ENCODE measurements at places on chromosomes 6 and 20.
A peak's percentile ranks its signal among the peaks of the same experiment; 100 is the strongest.

GRCh38 chr20:45251884-45252560, 2.3 kb downstream of the SLPI start:
- no peak for DNase-seq

DNA sequence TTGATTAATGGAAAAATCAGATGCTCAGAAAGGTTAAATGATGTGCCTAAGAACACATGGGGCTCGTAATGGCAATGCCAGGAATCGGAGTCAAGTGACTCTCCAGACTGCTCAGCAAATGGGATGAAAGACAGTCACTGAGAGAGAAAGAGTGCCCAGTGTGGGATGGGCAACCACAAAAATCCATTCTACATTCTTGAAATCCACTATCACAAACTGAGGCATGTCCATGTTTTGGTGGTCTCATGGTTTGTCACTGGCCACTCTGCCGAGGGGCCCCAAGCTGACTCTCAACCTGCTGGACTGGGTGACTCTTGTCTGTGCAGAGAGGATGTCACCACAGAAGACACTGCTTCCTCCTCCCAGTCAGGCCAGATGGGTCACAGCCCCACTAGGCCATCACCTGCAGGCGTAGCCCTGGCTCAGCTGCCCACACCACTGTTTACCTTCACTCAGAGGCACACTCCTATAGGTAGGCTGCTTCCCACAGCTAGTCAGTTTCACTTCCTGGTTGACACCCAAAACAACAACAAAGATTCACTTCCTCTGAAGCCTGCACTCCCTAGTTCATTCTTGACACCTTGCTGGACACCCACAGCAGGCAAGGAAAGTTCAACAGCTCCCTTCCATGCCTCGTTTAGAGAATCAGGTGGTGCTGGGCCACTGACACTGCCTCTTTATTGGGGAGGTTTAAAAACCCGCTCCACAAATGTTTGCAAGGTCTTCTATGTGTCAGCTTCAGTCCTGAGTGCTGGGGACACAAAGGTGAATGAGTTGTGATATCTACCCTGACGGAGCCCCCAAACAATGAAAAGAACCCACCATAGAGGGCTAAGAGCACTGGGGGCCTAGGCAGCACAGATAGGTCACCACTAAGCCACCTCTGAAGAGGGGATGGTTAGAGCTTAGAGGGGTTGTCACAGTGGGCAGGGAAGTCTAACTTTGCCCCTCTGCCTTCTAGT, 21.7 kb downstream of the MAP1LC3A start:
- DNase-seq = no peak

DNA sequence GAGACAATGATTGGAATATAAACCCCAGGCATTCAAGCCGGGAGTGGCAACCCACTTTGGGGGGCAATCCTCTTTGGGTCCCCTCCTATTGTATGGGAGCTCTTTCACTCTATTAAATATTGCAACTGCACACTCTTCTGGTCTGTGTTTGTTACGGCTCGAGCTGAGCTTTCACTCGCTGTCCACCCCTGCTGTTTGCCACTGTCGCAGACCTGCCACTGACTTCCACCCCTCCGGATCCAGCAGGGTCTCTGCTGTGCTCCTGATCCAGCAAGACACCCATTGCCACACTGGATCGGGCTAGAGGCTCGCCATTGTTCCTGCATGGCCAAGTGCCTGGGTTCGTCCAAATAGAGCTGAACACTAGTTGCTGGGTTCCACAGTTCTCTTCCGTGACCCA, 222.8 kb upstream of the MANEA start:
- no peak for DNase-seq

- DNase-seq = no peak
Measured at GRCh38 chr6:169424149-169424804, 170.6 kb upstream of the THBS2 start.

DNA sequence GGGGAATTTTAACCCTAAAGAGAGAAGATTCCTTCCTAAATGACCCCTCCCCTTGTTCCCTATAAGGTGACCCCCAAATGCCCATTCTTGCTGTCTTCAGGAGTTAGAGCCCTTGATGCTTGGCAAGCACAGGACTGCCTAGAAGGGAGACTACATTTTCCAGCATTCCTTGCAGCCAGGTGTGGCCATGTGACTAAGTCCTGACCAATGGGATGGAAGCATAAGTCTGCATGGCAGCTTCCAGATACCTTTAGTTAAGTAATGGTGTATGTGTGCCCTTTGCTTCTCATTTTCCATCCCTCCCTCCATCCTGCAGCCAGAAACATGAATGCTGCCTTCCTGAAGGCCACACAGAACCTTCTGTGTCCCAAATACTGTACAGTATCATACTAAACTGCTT, 5.5 kb downstream of the BFSP1 start:
- peak; percentile 73 for DNase-seq

DNA sequence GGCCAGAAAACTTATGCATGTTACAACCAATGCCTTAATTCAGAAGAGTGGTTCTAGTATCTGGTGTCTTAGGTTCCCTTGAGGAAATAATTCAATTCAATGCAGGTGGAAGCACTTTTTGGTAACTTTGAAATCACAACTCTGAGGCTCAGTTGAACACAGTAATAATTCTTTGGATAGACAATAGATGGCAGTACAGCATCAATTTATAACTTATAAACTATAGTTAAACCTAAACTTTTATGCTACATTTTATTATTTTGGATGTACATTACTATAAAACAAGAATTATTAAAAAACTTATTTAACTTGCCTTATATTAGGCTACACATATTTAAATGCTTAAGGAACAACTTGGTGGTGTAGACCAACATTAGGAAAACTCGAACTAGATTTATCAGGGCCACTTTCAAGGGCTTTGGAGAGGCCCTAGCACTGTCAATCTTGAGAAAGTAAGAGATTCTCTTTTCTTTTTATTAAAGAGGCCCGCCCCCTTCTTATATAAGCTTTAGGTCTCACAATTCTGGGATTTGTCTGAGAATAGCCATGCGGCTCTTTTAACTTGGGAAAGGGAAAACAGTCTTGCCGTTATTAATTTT, 85.9 kb downstream of the CRYBG1 start:
- DNase-seq = peak; percentile 74

DNA sequence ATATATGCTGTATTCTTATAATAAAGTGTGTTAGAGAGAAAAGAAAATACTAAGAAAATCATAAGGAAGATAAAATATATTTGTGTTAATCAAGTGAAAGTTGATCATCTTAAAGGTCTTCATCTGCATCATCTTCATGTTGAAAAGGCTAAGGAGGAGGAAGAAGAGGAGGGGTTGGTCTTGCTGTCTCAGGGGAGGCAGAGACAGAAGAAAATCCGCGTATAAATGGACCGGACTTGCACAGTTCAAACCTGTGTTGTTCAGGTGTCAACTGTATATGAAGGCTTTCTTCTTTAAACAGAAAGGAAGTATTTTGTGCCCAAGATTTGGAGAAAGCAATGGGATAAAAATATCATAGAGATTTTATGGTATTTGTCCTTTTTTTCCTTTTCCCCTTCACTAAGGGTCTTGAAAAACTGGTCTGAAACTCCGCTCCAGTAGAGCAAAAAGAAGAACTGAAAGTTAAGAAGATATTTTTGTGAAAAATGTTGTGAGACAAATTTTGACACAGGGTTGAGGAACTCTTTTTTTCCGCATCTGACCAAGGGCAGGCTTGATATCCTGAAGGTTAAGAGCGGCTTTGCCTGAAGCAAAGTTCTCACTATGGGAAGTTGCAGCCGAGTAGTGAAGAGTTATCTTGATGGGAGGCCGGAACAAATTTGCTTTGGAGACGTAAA, 350.7 kb downstream of the LAMA2 start:
- no peak for DNase-seq

DNA sequence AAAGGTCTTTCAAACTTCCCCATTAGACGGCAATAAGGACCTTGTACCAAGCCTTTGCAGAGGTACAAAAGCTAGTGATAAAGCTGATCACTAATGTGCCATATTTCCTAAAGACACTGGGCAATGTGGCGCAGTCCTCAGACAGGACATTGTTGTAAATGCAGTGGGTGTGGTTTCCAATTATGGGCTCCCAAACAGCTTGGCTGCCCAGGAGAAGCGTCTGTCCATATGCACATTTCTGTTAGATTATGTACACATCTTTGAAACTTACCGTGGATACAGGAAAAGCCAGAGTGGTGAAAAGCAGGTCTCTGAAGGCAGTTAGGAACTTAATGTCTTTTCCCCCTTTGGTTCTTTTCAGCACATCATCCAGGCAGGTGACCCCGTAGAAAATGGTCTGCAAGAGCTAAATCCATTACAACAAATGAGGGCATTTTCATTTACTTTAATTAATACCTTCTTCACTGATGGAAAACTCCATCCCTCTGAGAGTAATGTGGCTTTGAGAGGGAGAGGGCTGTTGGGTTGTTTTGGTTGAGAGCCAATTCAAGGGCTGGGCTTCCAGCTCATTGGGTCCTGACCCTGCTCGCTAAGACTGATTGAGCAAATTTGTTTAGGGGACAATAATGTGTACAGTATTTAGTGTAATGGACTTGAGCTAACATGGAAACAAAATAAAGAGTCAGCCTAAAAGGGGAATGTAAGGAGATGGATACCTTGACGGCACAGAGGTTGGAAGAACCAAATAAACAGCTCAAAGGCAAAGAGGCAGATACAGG, 10.4 kb downstream of the ADTRP start:
- DNase-seq = no peak

DNA sequence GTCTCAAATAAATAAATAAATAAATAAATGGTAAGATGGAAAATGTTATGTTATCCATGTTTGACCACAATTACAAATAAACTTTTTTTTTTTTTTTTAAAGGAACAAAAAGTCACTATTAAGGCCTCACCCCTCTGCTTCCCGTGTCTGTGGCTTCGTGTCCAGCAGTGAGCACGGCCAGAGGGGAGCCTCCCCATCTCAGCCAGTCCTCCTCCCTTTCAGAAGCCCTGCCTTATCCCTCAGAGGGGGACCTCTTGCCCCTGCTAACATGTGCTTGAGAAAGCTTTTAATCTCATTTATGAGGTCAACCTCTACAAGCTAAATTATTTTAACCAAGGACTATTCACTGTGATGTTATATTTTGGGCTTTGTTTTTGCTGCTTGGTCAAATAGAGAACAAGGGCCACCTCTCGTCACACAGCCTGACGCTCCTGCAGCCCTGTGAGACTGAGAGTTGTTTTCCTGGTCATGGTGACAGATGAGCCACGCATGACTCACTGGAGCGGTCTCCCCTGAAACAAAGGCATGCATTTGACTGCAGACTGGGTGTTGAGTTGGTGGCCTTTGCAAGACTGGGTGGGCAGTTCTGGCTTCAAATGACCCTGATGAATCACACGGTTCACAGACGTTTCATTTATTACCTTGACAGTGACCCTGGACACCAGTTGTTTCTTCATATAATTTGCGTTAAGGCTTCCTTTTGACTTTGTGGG, 131.8 kb downstream of the TIAM2 start:
- no peak for DNase-seq

- DNase-seq = no peak
Measured at GRCh38 chr6:169558378-169558773, 143.5 kb downstream of the WDR27 start.

- DNase-seq = no peak
Measured at GRCh38 chr20:35891375-35891774, 62.9 kb downstream of the SCAND1 start.

DNA sequence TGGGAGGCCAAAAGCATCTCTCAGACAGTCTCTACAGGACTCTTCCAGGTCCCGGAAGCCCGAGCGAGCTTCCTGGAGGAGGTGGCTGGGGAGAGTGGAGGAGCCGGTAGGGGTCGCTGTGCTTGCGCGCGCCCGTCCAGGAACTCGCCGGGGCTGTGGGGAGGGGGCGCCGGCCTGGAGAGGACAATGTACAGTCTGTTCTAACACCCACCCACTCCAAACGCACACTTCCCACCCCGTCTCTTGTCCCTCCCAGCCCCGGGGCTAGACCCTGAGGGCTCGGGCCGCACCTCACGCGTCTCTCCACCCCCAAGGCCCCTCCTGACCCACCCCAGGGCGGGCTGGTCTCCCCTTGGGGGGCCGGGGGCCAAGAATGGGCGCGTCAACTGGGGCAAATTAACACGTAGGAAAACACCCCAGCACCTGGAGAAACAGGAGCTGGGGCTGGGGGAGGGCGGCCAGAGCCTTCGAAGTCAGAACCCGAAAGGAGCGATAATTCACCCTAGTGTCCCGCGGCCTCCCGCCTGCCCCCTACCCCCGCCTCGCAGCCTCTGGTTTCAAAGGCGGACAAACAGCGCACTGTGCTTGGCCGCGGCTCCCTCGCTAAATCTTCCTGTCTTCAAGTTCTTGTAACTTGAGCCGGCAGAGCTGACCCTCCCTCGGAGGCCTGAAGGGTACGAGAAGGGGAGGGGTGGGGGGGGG, 103.2 kb upstream of the FOXP4 start:
- DNase-seq = no peak

- no peak for DNase-seq
Measured at GRCh38 chr6:52359403-52359802, 2.5 kb upstream of the PAQR8 start.

GRCh38 chr6:1382883-1383728, 6.3 kb upstream of the FOXF2 start:
- no peak for DNase-seq

DNA sequence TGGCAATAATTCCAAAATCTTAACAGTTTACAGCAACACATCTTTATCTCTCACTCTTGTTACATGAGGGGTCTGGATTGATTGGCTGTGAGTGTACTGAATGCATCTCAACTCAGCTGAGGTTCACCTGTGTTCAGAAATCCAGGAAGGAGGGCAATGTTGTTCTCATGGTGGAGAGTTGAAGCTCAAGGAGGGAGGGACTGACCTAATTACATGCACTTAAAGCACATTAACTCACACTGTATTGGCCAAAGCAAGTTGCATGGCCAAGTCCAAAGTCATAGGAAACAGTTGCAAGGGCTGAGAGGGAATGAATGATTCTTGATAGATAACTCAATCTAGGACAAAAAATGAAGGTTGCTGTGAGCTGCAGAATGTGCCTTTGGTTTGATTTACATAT, 102.2 kb downstream of the DOK5 start:
- no peak for DNase-seq

DNA sequence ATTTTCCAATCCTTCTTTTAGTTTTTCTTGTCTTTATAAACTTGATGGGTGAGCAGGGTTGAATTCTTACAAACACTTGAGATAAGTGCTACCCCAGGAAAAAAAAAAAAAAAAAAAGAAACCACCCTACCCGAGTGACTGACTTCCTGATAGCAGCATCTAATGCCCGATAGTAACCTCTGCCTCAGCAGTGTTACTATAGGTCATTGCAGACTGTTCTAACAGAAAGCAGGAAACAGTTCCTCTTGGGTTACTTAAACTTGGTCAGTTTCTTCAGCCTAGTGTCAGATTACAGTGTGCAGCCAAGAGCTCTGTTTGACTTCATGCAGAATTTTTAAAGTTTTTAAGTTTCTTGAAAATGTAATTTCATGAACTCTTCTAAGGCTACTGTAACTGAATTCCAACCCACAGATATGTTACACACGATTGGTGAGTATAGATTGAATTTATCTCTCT, 2.1 kb downstream of the MYLIP start:
- DNase-seq = peak; percentile 93

GRCh38 chr6:160112628-160113299, 8.9 kb upstream of the SLC22A1 start:
- no peak for DNase-seq

GRCh38 chr20:7124120-7124519, 356.6 kb downstream of the BMP2 start:
- DNase-seq = no peak

Measured in hematopoietic multipotent progenitor cell treated with erythropoietin and hydrocortisone succinate and interleukin-3 and kit ligand, for 6 days (in vitro differentiated cells).